ENCODE measurements at places on chromosomes 7 and 10. TPM values are rescaled to one million over a fixed set of nuclear protein-coding genes. Genes with fewer than 3 reads are reported as not detected.

GRCh38 chr7:157372300-157373232 lies 35.8 kb downstream of the DNAJB6 start:
- no peak for DNase-seq

DNA sequence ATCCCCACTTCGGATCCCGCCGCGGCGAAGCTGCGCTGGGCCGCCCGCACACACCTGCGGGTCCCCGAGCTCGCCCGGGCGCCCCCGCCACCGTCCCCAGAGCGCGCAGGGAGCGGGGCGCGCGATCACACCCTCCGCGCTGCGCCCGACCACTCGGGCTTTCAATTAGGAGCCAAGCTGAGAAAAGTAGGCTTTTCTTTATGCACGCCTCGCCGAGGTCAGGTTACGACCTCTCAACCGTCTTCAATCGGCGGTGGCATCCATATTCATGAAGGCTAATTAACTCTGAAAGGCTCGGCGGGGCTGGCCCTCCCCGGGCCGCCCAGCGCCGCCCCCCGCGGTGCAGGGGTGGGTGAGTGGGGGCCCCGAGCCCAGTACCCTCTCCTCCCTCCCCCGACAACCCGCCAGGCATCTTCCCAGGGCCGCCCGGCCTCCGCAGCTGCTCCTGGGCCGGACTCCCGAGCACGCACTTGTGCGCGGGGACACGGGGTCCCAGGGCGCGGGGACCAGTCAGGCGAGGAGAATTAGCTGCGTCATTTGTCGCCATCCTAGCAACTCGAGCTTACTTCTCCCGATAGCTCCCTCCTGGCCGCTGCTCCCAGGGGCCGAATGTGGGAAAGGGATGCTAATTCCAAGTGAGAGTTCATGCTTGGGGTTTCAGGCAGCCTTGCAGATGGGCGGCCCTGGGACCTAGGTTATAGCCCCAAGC lies 155.5 kb upstream of the LYZL2 start:
- DNase-seq = peak; percentile 66

DNA sequence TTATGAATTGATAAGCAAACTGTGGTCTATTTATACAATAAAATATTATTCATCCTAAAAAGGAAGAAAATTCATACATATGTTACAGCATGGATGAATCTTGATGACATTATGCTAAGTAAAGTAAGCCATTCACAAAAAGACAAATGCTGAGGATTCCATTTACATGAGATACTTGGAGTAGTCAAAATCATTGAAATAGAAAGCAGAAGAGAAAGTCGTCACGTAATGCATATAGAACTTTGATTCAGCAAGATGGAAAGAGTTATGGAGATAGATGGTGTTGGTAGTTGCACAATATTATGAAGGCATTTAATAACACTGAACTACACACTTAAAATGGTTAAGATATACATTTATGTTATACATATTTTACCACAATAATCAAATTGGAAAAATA lies 309.7 kb upstream of the KLF6 start:
- DNase-seq = no peak

DNA sequence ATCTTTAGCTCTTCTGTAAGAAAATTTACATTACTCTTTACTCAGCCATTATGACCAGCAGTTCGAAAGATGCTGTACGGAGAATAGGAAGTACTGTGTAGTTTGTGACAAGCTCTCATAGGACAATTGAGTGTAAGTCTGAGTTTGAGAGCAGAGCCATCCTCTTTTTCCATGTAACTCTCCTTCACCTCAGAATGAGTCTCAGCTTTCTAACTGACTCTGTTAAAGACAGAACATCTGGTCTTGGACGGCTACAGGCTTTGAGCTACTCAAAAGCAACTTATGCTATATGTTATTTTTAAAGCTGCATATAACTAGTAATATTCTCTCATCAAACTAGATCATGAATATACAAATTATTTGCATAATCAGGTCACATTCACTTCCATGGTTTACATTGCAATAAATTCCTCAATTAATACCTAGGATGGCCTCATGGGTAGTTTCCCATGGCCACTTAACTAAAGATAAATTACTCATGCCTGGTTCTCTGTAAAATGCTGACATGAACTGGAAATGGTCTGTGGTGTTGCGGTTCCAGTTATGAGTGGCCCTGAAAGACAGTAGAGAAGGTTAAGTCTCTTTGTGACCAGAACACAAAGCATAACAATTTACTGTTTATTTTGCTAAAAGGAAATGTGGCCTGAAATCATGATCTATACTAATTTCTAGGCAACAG lies 358.7 kb downstream of the PHF14 start:
- DNase-seq = no peak

DNA sequence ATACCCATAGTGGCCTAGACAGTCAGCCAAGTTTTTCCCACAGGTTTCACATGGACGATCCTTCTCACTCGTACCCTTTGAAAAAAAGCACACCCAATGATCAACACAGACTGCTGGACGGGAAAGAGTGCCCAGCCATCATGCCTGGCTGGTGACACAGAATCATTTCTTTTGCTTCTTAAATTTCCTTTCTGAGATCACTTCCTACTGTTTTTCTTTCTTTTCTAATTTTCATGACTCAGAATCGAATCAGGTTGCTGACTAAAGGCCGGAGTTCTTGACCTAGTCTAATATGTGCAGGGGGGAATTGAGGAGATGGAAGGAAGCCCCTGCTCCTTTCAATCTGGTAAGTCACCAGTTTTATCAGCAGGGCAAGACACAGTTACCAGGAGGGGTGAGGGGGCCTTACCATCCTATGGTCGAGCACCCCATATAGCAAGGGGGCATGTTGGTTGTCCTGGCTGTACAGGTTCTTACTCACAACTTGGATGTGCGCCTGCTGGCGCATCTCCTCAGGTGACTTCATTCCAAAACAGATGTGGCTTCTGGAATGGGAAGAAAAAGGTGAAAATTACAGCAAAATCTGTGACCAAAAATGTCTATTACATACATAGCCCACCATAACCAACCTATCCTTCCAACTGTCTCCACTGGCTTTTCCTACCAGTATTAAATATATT lies 3.5 kb downstream of the POLR3A start:
- DNase-seq = no peak

DNA sequence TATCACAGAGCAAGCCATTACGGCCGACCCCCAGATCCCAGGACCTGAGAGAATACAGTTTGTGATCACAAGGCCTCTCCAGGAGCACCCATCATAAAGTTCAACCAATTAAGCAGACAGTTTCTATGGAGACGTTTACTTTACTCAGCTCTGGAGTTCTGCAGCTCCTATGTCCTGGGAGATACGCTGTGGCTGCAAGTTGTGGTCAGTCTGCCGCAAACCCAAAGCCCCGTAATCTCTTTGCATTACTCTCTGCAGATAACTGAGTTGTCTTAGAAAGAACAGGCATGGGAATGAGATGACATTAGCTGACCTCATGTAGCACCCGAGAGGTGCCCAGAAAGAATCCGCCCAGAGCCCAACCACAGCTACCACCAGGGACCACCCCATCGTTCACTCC lies 305.1 kb downstream of the FGFR2 start:
- no peak for DNase-seq

- DNase-seq = no peak
Measured at GRCh38 chr7:137810248-137810647, 36.5 kb downstream of the DGKI start.

- no peak for DNase-seq
Measured at GRCh38 chr10:116038259-116038658, 234.7 kb downstream of the GFRA1 start.

GRCh38 chr10:99234041-99234790 lies 1.4 kb downstream of the HPSE2 start:
- DNase-seq = peak; percentile 79

- no peak for DNase-seq
Measured at GRCh38 chr7:69162326-69162725, 435.9 kb upstream of the AUTS2 start.

DNA sequence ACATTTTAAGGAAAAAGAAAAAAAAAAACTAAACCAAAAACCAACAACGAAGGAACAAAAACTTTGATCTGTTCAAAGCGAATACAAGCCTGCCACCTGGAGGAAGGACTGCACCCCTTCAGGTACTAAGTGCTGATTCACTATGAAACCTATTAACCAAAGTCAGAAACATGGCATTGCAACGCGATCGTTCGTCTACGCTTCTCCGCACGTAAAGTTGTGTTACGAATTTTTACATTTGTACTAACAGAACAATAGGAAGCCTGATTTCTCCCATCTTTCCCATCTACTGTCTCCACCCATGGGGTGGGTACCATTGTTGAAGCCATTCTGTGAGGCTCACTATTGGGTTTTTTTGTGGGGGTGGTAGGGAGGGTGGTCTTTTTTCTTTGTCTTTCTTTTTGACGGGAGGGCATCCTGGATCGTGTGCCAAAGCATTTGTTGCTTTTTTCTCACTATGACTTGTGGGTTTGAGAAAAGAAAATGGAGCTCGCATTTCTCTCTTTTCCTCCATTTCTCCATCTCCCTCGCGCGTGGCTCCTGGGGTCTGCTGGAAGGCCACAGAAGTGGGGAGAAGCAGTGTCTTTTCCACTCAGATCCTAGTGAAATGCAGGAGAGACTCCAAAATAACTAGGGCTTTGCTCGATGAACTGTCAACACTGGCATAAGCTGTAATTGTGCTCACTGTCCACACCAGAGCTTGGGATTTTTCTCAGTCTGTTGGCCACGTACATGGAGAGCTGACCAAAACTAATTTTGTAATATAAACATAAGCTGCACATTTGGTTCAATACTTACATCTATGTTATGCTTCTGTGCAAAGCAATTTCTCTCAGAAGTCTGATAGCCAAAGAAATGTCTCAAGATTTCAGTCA lies 100.9 kb upstream of the YAE1 start:
- peak; percentile 72 for DNase-seq

GRCh38 chr7:17275749-17276671 lies 22.4 kb upstream of the AHR start:
- DNase-seq = no peak

DNA sequence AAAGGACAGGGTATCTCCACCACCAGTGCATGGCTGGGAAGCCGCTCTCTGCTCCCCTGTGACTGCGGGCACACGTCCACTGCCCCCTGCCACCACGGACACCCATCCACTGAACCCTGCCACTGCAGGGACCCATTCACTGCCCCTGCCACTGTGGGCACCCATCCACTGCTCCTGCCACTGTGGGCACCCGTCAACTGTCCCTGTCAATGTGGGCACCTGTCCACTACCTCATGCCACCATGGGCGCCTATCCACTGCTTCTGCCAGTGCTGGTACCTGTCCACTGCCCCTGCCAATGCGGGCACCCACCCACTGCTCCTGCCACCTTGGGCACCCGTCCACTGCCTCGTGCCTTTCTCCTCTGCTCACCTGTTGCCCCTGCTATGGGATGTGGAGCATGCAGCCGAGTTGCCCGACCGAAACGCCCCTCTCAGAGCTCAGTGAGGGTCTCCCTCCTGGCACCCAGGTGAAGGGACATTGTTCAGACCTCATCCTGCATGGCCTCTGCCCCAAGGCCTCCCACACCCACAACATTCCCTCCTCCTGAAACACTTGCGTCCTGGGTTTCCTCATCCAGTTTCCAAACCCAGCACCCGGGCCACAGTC lies 207.4 kb downstream of the ADARB2 start:
- no peak for DNase-seq

- no peak for DNase-seq
Measured at GRCh38 chr7:21106296-21106732, 319.6 kb upstream of the SP8 start.

DNA sequence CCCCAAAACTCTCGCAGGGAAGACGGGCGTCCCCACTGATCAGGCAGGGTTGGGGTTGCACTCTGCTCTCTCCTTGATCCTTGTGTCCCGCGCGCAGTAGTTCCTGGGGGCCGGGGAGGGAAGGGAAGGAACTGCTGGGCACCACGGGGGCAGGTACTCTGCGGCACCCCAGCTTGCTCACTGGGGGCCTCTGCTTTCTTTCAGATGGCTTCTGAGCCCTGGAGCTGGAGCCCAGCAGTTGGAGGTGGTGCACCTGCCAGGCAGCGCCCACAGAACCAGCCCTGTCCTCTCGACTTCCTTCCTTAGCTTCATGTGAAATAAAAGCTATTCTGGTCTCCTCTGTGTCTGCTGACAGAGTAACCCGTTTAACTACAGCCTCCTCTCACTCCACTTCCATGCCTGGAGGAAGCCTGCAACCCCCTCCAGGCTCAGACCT lies 12.2 kb downstream of the PLAC9 start:
- no peak for DNase-seq

DNA sequence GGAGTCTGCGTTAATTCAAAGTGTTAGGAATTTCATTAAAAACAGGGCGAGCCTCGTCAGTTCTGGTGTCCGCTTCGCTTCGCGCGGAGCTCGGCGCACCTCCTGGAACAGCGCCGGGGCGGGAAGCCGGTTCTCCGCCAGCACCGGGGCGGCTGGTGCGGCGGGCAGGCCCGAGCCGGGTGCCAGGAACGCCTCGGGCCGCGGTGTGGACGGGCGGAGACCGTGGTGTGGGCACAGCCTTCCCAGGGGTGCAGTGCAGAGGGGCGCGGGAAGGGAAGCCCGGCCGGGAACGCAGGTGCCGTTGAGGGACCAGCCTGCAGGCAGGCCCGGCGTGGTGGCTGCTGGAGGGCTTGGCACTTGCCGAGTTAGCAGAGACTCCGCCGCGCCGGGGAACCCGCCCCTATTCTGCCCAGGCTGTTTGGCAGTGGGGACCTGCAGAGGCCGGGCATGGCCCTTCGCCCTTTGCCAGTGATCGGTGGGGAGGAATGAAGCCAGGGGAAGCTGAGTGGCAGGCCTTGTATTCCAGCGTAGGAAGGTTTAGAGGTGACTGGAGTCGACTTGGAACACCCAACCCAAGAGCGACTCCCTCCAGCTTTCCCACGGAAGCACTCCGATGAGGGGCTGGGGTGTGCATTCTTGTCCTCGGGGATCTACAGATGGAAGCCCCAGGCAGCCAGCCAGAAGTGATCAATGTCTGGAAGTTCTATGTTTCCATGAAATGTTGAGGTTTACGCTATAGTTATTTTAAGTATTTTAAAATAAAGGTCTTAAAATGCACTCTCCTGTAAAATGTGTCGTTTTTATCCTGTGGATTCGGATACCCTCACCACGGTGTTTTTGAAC lies 945 bp upstream of the RHEB start:
- DNase-seq = peak; percentile 50

- DNase-seq = no peak
Measured at GRCh38 chr10:92720831-92721165, 31.0 kb downstream of the HHEX start.

DNA sequence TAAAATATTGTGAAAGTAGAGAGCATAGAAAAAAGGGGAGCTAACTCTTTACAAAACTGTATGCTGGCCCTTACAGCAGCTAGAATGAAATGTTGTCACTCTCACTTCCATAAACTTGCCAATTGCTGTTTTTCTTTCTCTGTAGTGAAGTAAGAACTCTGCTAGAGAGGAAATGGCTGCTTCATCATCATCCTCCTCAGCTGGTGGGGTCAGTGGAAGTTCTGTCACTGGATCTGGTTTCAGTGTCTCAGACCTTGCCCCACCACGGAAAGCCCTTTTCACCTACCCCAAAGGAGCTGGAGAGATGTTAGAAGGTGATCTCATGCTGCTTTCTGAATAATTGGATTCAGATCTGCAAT lies 7.6 kb upstream of the ASCC1 start:
- no peak for DNase-seq

Gene PPP2R2D
- total RNA-seq = 25.6 TPM

Gene H2BK1
- total RNA-seq = not detected

Gene SFTPA2
- total RNA-seq = not detected
